Psoas muscle (tissue), 8 donors: ENCODE measurements at places on chromosomes 11 and 22.
A peak's percentile ranks its signal among the peaks of the same experiment; 100 is the strongest.

DNA sequence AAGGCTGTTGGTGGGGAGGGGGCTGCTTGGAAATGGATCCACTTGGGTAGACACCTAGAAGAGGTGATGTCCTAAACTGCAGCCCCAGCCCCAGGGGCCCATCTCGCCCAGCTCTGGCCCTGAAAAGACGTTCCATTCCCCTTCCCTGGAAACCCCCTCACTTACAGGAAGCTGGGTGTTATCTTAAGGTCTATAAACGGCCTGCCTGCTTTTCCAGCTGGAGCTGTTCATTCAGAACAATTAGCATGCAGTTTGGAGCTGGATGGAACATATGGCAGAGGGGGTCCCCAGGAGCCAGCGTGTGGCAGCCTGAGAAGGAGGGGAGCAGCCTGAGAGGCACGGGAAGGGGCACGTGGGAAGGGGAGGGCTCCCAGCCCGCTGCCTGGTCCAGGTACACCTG is 139.6 kb downstream of the PKNOX2 start:
- DNase-seq = no peak

- DNase-seq = no peak
Measured at GRCh38 chr22:19354201-19354600, 62.7 kb upstream of the CLTCL1 start.

GRCh38 chr11:62373464-62374119 is 36.3 kb downstream of the ASRGL1 start:
- DNase-seq = no peak

DNA sequence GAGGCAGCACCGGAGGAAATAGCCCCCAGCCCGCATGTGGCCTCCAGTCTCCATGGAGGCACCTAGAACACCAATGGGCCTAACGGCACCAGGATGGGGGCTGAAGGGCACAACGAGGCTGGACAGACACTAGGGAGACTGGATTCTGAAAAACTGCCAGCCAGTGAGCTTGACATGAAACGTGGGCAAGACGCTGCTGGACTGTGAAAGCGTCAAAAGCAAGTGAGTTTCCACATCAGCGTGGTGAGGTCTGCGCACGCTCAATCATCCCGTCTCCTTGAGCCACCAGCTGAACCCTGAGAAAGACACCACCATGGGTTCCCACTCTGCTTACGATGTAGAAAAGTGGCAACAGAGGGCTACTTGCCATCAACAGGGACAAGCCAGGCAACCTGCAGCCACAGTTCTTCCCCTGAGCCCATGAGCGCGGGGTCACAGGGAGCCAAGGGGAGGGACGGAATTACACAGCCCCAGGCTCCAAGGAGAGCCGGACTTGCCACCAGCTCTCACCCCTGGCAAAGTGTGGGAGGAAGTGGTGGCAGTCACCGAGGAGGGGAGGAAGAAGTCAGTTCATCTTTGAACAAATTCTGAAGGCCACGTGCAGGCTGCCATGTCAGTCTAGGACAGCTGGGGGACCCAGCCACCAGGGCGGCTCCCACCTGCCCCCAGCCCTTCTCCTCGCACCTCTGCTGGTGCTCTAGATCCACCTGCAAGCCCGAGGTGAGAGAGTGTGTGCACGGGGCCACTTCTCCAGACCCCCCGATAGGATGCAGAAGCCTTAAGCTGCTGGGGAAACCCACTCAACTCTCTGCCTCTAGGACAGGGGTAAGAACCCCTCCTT is 131.1 kb downstream of the MPPED1 start:
- no peak for DNase-seq

GRCh38 chr11:2137202-2138067 is 1.8 kb downstream of the IGF2 start:
- DNase-seq = peak; percentile 81

GRCh38 chr22:37806409-37807333 is 1.1 kb upstream of the GCAT start:
- DNase-seq = no peak

GRCh38 chr11:1488575-1489180 is 2.1 kb upstream of the MOB2 start:
- DNase-seq = peak; percentile 32

- no peak for DNase-seq
Measured at GRCh38 chr11:32985600-32985999, 30.1 kb upstream of the DEPDC7 start.

GRCh38 chr11:130123414-130124040 is 36.1 kb upstream of the ST14 start:
- DNase-seq = no peak

DNA sequence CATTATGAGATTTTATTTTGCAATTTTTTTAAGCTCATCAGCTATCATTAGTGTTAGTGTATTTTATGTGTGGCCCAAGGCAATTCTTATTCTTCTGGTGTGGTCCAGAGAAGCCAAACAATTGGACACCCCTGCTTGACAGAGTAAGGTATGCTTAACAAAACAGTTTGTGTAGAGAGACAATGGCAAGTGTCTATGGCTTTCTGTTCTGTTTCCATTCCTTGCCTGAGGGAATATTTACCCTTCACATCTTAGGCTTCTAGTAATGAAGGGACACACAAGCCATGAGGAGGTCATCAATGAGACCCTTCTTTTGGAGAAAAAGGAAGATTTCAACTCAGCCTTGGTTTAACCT is 1278.4 kb upstream of the TENM4 start:
- no peak for DNase-seq

- peak; percentile 63 for DNase-seq
Measured at GRCh38 chr11:35083431-35084238, 55.3 kb upstream of the CD44 start.
